ENCODE measurements at places on chromosomes 7 and 10.

GRCh38 chr10:14564268-14564744 is 210.4 kb downstream of the FAM107B start:
- peak; percentile 43 for DNase-seq

DNA sequence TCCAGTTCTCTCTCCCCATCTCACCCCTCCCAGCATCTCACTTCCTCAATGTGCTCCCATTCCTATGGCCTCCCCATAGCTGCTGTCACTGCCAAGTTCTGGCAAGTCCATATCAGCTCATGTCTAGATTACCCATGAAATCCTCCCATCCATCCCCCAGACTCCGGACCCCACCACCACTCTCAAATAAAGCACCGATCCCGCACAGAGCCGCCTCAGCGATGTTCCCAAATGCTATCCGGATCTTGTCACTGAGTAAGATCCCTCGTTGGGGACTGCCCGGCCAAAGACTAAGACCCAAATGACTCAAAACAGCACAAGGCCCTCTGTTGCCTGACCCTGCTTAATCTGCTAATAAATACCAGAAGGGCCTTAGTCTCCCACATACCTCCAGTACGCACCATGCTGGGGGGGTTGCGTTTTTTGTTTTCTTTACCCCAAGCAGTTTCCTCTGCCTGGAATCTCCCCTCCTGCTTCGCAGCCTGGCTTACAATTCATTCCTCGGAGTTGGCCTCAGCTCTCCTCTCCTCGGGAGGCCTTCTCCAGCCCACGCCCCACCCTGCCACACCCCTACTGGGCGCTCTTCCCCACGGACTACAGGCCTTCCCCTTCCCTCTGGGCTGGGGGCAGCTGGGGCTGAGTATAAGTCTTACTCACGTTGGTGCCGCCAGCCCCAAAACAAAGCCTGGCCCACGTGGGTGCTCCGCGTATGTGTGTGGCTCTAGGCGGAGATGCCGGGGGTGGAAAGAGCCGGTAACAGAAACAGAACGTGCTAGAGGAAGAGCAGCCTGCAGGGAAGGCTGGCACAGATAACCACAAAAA is 1.8 kb upstream of the DUSP5 start:
- DNase-seq = peak; percentile 92

DNA sequence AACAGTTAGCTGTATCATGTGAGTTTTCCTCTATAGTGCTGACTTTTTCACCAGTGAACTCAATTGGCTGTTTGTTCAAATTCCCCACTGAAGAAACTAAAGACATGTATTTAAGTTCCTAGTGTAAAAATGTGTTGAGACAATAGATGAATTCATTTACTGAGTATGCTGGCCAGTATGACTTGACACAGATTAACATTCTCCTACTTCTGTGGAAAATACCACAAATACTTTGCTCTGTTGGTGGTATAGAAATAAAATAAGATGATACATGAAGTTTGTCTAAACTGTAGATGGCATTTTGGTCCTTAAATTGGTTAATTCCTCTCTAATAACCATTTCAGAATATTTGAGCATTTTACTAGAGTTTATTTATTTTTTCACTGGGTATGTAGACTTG is 227.7 kb upstream of the TEX47 start:
- no peak for DNase-seq

GRCh38 chr10:17209881-17210280 is 8.4 kb upstream of the TRDMT1 start:
- no peak for DNase-seq

GRCh38 chr7:131691454-131692130 is 135.2 kb upstream of the PODXL start:
- no peak for DNase-seq

DNA sequence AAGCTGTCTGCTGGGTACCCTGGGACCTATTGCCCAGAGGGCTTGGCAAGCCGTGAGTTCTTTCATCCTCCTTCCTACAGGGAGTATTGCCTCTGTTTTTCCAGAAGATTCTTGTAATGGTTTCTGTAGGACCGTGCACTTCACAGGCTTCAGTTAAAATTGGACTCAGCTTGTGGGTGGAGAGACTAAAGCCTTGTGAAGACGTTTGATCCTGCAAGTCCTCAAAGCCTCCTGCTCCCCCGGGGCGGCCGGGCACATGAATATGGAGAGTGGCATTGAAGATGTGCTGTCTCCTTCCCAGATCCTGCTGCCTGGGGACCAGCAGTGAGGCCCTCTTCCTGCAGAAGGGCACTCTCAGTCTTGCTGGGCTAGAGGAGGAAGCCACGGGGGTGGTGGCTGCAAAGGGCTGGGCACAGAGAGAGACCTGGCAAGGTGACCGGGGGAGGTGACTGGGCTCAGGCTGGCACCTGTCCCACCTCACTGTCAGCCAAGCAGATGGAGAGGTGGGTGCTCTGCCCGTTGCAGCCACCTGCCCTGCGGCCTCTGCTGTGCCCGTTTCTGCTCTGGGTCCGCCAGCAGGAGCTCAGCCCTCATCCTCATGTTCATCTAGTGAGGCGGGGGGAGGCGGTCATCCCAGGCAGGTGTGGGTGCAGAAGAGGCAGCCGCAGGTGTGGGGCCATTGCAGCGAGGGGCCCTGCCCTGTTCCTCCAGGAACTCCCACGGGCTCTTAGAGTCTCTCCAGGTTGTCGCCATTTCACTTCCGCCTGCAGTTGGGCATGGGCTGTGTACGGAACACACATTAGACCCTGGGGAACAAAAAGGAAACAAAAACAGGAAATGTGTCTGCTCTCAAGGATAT is 55.7 kb downstream of the TMEM209 start:
- no peak for DNase-seq

DNA sequence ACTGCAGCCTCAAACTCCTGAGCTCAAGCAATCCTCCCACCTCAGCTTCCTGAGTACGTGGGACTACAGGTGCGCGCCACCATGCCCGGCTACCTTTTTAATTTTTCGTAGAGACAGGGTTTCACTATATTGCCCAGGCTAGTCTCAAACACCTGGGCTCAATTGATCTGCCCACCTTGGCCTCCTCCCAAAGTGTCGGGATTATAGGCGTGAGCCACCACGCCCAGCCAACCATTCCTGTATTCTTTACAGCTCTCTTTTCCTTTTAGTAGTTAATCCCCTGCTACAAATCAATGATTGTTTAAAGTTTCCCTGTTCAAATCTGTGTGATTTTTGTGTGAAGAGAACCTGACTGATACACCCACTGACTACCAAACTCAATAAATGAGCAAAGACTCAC is 75.4 kb upstream of the SVIL start:
- no peak for DNase-seq

GRCh38 chr7:48250441-48250951 is 79.2 kb downstream of the ABCA13 start:
- DNase-seq = no peak

- DNase-seq = no peak
Observed at GRCh38 chr7:450741-451140, 68.9 kb downstream of the PDGFA start.

DNA sequence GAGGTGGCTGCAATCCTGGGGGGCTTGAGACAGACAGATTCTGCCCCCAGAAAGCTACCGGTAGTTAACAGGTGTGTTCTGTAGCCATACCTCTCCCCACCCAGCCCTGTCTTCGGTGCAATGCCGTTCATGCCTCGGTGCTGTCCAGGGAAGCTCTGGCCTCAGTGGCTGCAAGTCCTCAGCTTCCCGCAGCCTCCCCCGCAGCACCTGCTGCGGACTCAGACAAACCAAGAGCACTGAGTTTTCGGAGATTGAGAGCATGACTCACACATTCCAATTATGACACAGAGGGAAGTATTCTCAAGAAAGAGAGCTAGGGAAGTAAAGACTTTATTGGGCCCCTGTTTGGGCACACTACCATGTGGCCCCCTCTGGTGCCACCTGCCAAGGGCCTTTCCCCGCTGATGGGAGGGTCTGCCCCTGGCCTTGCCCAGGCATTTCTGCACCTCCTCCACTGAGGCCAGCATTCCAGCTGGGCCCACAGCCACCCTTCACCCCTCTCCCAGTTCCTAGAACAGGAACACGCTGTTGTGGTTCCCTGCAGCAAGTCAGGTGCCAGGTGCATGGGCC is 30.2 kb upstream of the EZH2 start:
- no peak for DNase-seq

DNA sequence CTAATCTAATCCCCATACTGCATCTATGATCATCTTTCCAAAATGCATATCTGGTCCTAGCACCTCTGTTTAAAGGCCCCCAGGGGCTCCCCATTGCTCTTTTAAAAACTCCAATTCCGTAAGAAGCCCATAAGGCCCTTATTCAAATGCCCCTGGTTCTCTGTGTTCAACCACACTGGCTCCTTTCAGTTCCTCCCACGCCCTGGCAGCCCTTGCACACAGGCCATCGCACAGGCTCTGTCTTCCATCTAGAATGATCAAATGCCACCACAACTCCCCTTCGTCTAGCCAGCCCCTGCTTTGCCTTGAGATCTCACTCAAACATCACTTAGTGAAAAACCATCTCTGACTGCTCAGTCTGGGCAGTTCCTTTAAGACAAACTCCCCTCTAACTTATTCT is 112.9 kb upstream of the LYZL2 start:
- DNase-seq = peak; percentile 33

GRCh38 chr10:118276204-118276603 is 65.9 kb downstream of the FAM204A start:
- no peak for DNase-seq
